ENCODE measurements at places on chromosomes 6 and 20.

DNA sequence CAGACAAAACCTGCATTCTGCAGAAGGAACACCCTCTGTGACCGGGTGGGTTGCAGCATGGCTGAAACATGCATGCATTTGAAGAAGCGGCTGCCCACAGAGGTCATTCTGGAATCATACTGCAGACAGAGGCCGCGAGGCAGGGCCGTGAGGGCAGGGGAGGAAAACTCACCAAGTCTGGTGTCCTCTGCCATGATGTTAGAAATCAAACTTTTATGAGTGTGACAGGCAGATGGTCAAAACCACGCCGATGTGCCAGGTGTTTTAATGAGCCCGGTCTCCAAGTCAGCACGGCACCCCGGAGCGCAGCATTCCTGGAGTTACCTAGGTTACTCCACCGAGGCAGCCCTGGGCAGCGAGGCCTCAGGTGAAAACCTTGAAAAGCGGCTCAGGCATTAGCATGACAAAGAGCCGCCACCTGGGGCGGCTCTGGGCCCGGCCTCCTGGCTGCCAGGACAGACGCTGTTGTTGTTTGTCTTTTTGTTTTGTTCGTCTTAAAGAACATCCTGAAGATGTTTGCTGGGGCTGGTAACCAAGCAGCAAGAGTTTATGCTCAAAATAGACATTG lies 255.6 kb downstream of the ERMARD start:
- DNase-seq = no peak

DNA sequence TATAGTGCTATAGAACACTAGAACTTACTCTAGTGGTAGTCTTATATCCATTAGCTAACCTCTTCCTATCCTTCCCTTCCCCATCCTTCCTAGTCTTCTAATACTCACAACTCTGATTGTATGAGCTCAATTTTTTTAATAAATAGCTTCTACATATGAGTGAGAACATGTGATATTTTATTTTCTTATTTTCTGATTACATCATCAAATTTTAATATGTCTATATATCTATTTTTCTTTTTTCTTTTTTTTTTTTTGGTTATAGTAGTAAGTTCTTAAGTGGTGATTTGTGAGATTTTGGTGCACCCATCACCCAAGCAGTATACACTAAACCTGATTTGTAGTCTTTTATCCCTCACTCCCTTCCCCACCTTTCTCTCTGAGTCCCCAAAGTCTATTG lies 112.5 kb downstream of the JAG1 start:
- no peak for DNase-seq

GRCh38 chr20:60000271-60001042 lies 42.2 kb downstream of the CDH26 start:
- DNase-seq = no peak

DNA sequence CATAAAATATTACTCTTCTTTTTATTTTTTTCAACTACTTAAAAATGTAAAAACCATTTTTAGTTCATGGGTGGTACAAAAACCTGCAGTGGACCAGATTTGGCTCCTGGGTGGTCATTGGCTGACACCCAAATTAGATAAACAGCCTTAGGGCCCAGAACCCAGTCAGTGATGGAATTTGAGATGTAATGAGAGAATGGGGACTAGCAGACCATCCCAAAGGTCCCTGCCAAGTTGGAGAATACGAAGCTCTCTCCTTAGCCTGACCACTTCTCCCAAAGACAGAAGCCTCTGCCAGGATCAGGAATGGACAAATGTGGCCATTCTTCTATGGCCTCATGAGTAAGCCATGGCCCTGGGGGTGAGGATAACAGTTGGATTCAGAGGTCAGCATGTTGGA lies 194.7 kb downstream of the NFATC2 start:
- no peak for DNase-seq

DNA sequence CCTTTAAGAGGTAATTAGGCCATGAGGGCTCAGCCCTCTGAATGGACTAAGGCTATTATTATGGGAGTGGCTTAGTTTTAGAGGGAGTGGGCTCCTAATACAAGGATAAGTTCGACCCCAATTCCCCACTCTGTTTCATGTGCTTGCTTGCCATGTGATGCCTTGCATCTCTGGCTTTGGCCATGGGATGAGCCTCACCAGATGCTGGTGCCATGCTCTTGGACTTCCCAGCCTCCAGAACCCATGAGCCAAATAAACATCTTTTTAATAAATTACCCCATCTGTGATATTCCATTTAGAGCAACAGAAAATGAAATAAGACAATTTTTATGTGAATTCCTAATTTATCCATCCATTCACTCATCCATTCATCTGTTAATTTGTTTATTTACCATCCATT lies 50.3 kb downstream of the GTF2H5 start:
- no peak for DNase-seq

GRCh38 chr6:37095997-37096396 lies 74.0 kb upstream of the PIM1 start:
- DNase-seq = no peak

DNA sequence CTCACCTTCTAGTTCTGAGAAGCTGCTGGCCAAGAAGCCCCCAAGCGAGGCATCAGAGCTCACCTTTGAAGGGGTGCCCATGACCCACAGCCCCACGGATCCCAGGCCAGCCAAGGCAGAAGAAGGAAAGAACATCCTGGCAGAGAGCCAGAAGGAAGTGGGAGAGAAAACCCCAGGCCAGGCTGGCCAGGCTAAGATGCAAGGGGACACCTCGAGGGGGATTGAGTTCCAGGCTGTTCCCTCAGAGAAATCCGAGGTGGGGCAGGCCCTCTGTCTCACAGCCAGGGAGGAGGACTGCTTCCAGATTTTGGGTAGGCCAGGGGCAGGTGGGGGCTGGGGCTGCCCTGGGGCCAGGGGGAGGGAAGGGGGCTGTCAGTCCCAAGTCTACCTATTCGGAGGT lies 2.3 kb downstream of the MYLK2 start:
- DNase-seq = no peak

DNA sequence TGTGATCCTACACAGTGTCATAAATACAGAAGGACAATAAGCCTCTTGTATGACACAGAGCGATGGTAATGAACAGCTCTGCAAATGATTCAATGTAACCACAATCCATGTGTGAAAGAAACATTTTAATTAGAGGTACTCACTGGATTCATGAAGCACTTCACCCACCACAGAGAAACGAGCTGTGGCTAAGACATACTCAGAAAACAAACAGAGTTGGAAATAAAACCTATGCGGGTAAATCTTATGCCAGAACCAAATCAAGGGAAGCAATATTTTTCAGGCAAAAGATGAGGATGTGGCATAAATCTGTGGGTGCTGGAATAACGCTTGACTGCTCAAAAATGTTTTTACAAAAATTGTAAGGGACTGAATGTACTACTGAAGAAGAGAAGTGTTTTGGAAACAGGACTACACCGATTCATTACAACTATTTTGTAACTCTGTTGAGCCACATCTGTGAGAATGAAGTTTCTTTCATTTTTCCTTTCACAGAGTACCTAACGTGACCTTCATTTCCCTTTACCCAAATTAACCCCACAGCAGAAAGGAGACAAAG lies 112.1 kb downstream of the WDR27 start:
- DNase-seq = no peak

- DNase-seq = no peak
Observed at GRCh38 chr6:119544325-119545175, 195.0 kb upstream of the MAN1A1 start.

DNA sequence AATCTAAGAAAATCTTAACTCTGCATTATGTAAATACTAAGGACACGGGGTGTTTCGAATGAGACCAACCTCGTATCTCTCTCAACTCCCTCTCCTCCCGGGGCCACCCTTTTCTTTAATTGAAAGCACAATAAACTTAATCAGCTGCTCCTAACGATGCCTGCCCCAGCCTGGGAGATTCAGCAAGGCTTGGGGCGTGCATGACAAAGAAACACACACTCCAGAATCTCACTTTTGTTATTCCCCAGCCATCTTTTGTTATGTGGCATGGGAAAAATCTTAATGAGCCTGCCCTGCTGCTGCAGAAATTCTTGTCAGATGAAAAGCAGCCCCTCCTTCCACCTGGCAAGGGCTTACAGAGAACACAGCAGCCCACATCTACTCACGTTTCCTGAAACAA lies 117.4 kb downstream of the TTLL2 start:
- DNase-seq = no peak

DNA sequence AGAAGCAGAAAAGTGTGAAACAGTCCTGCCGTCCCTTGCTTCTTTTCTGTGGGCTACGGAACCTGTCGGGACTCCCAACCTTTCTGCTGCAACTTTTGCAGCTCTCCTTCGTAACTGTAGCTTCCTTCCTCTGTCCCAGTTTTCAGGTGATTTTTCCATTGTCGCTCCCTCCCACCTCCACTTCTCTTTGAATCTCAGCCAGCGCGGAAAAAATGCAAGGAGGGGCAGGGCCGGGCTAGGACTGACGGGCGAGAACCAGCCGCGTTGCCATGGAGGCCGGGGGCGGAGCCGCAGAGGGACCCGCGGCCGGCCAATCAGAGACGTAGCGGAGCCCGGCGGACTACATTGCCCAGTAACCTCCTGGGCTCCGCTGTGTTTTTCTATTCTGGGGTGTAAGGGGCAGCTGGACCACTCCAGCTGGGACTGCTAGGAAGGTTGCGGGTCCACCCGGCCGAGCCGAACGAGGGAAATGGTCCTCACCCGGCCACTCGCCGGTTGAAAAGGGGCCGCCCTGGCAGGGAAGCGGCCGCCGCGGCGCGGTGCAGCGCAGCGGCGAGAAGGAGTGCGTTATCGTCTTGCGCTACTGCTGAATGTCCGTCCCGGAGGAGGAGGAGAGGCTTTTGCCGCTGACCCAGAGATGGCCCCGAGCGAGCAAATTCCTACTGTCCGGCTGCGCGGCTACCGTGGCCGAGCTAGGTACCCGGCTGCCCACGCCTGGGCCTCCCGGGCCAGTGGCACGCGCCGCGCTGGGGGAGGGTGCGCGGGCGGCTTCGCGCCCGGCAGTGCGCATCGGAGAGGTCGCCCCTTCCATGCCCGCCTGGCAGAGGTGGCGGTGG lies at the start of the genes CYP39A1 and SLC25A27:
CYP39A1 (minus strand) TSS at position 216 of the 836 bp plus-strand sequence. CDS start 236 bp downstream, outside the sequence.
SLC25A27 (plus strand) TSS at position 373 of the 836 bp plus-strand sequence; CDS start at position 591, 218 bp downstream.
- DNase-seq = peak; percentile 53

DNA sequence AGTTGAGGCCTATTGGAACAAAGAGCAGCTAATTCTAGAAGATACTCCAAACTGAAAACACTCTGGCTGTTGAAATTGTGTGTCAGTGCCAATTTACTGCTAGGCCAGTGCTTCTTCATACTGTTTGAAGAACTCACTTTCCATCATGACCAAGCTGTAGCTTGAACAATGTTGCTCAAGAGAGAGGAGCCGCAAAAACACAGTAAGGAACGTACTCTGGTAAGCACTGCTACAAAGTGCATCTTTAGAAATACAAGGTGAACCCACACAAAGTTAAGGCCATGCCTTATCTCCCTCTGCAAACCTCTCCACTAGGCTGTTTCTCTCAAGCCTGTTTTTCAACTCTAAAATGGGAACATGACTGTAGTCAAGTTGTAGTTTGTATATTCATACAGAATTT lies 74.5 kb upstream of the TULP1 start:
- DNase-seq = no peak

GRCh38 chr6:135540207-135540840 lies 42.8 kb upstream of the AHI1 start:
- no peak for DNase-seq

DNA sequence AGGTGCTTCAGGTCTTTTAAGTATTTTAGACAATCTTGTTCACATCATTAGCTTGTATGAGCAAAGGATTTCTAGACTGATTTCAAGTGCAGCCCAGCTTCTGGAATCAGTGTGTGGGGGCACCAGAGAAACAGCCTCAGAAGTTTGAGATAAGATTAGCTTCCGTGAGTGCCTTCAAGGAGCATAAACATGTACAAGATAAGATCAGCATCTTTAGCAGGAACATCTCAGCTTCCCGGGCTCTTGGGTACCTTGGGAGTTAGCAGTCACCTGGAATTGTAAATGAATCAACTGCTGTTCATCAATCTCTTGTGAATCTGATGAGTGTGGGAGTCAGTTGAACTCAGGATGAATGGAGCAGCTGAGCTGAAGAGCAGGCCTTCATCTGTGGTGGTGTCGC lies 12.0 kb upstream of the CITED2 start:
- no peak for DNase-seq

DNA sequence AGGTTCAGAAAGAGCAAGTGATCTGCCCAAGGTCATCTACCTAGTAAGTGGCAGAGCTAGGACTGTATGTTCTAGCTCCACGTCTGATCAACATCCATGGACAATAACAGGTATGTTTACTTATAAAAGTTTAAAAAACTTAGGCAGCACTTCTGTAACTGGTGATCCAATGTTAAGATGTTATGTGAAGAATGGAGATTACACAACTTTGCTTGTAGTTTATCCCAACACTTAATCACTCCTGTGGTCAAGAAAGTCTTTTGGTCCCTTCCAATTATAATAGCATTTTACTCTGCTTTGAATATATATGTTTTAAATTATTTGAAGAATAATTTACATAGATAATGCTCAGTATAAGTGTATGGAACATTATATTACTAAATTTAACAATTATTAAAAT lies 4.8 kb downstream of the FBXO30 start:
- DNase-seq = no peak

Measured in activated T-helper 1 cell treated with anti-CD3 and anti-CD28 coated beads, Interleukin-2, amount 50 U/mL, for 16 hours (primary cell).